ENCODE measurements at places on chromosomes 3 and 15.
A peak's percentile ranks its signal among the peaks of the same experiment; 100 is the strongest.

DNA sequence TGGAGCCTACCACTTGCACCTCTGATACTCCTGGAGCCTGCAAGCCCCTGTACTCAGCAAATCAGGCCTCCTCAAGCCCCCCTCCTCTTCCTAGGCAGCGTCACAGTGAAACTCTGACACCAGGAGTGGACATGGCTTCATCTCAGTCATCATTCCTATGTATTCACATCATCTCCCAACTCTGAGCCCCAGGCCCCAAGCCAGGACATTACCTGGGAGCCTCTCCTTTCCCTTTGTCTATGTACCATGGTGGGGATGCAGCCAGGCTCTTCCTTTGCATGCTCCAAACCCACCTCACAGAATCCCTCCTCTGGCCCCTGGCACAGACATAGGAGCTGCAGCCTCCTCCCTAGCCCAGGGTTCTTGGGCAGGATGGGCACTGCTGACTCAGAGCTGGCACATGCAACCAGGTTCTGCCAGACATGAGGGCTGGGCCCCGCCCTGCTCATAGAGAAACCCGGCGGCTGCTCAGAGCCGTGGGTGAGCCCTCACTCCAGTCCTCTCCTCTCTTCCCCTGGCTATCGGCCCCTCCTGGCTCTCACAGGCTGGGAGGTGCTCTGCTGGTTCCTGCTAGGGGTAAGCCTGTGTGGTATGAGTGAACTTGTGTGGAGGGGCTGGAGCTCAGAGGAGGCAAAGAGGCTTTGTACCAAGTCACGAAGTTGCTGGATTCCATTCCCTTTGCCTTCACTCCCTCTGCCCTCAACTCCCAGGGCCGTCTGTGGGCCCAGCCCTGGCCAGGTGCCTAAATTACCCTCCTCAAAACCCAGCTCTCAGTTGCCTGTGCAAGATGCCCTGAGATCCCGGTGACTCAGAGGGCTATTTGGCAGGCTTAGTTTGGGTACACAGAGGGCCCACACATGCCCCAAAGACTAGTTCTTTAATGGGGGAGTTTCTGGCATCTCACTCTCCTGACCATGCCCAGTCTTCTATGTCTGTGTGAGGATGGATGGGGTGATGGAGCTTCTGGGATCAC lies 1.9 kb upstream of the PLCD1 start:
- peak; percentile 51 for DNase-seq

DNA sequence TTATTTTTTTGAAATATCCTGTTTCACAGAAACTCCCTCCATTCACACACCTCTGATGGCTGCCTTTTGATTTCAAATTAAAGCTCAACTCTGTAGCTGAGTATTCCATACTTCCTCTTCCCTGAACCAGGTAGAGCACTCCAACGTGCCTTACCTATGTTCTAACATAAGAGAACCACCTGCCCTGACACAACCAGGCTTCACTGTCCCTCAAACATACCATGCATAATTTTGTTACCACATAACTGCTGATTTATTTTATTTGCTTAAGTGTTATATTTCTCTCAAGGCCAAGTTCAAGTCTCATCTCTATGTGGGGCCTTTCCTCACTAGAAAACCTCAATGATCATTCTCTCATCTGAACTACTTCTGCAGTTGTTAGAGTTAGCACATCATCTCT lies 209.7 kb downstream of the P3H2 start:
- DNase-seq: no peak

DNA sequence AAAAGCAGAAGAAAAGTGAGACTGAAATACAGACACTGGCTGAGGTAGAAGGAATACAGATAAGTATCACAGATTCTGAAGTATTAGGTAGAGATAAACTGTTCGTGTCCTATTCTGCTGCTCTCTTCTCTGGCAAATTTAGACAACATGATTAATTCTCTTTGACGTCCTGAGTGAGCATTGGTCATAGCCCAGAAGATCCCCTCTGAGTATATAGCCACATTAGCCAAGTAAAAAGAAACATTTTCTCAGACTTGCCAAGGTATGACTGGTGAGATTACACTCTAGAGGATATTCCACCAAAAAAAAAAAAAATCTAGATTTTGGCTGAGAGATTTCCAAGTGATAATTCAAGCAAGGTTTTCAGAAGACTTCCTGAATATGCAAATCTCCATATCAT lies 111.4 kb upstream of the ALCAM start:
- DNase-seq: no peak

DNA sequence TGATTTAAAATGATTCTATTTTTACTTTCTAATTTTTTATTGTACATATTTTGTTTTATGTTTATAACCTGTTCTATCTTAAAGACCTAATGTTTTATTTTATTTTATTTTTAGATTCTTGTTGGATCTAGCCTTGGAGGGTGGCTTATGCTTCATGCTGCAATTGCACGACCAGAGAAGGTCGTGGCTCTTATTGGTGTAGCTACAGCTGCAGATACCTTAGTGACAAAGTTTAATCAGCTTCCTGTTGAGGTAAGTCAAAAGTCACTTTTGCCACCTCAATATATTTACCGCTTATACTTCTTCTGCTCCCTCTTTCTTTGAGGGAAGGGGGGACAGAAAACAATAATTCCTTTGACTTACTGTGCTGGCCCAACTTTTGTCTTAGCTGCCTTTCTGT lies 8.0 kb downstream of the ABHD10 start:
- no peak for DNase-seq

GRCh38 chr15:88775776-88776175 lies 27.5 kb upstream of the ACAN start:
- no peak for DNase-seq

DNA sequence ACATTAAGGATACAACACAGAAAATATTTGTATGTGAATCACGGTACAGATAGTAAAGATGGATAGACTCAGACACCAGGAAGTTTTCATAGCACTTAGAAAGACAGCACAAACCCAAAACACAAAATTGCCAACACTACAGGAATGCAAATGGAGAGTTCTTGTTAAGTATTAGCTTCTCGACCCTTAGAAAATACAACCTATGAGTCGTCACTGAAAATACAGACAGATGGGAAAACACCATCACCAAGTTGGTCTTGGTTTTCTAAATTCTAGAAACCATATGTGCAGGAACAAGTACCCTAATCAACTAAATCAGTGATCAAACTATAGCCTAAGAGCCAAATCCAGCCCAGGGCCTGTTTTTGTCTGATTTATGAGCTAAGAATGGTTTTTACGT lies 50.7 kb downstream of the PEAK1 start:
- no peak for DNase-seq

GRCh38 chr15:82314769-82315518 lies 34.3 kb downstream of the GOLGA6L10 start:
- no peak for DNase-seq

GRCh38 chr15:80695099-80695910 lies at the start of gene ABHD17C:
ABHD17C (plus strand) TSS chr15:80695310; CDS start chr15:80695430, 120 bp downstream.
- DNase-seq: peak; percentile 14

- DNase-seq: no peak
These were observed 210.8 kb downstream of the VPS13C start for GRCh38 chr15:61849447-61849846.

DNA sequence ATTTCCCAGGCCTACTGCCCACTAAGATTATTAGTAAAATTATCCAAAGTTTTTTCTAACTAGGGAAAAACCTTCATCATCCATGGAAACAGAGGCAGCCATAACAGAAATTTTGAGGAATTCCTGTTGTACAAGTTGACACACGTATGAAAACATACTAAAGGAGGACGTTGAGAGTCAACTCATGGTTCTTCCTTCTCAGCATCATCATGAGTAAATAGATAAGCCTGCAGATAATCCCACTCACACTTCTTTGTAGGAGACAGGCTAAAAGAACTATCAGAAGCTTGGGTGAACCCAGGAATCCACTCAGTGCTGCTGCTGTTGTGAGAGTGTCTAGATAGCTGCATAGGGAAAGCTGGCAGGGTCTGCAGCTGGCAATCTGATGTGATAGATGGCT lies 694.8 kb upstream of the NR2F2 start:
- DNase-seq: no peak

GRCh38 chr3:133757701-133758567 lies 11.7 kb downstream of the TF start:
- DNase-seq: no peak

- no peak for DNase-seq
These were observed 23.8 kb downstream of the METTL6 start for GRCh38 chr3:15403495-15403894.

GRCh38 chr3:11476735-11477144 lies 167.0 kb downstream of the VGLL4 start:
- DNase-seq: no peak

- DNase-seq: peak; percentile 66
These were observed 583 bp upstream of the C3orf49 start for GRCh38 chr3:63818282-63819150.

DNA sequence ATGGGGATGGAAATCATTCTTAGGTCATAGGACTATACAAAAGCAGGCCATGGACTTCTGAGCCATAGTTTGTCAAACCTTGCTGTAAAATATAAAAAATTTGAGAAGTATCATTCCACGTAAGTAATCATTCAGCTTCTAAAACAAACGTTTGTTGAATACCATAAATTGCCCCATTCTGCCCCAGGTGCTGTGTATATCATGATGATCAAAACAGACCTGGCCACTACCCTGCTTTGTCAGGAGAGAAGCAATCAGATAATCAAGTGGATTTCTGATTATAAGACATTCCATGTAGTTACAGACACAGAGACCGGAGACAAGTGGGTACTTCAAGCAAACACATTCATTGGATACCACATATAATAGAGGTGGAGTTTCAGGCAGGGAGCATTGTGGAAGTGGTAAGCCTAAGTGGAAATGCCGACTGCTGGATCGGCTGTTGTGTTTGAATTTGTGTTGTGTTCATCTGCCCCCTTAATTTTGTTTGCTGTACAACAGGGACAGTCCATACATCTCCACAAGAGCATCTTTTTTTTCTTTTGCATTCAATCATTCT lies 61.7 kb downstream of the TGFBR2 start:
- no peak for DNase-seq

DNA sequence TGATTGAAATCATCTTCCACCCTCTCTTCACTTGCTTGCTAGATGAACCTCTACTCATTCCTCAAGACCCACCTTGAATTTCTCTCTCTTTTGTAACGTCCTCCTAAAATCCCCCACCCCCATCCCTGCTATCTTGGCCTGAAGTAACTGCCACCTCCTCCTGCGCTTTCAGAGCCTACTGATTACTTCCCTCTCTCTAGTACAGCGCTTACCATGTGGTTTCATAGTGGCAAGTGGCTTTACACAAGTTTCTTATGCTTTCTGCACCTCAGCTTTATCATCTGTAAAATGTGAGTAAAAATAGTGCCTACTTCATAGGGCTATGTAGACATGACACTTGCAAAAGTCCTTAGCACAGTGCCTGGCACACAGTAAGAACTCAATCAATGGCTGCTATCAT lies 28.7 kb upstream of the DAZL start:
- DNase-seq: no peak

GRCh38 chr15:65747265-65747664 lies 44.8 kb downstream of the DENND4A start:
- DNase-seq: no peak

DNA sequence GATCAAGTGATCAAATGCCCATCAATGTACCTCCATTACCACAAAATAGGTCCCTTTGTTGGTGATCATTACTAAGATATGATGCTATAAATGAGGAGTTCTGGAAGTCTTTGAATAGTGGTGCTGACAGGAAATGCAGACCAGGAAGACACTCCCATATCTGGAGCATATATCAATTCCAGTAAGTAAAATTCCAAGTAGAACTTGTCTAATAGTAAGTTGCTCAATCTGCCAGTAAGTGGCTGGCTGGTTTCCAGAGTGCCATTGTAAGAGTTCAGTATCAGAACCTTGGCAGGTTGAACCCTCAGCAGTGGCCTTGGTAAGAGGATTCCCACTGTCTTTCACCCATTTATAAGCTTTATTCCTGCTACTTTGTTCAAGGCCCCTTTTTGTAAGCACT lies 379.9 kb upstream of the RBMS3 start:
- DNase-seq: no peak

- DNase-seq: no peak
These were observed 44.1 kb upstream of the TBC1D23 start for GRCh38 chr3:100216713-100217112.

DNA sequence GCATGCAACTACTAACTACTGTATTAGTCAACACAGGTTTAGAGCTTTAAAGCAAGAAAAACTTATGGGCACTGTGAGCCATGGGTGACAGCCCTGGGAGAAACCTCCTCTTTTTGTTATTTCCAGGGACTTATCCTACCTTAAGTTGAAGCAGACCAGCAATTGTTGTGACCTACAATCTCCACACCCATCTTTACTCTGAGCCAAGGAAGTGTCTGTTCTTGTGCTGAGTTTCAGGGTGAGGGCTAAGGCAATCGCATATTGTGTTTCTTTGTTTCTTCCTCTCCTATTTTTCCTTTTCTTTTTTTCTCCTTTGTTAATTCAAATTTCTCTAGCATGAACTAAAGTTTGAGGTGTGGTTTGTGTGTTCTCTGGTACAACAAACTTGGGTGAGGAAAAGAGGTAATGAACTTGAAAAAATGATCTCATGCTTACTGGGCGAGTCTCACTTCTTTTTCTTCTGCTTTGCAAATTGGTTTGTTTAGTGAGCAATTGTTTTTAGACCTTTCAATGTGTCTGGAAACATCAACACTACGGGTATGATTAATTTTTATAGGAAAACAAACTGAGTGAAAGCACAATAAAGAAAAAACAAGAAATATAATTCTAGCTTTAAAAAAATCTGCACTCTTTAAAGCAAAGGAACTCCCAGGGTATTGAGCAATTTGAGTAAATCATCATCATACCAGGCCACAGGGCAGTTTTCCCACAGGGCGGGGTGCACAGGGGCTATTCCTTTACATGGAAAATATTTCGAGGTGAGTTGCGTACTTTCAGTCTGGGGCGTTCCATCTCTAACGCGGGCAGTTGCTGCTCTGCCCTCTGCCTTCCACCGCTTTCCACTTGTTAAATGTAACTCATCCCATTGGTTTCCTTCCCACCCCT lies 2.7 kb downstream of the UPK1B start:
- DNase-seq: no peak

- no peak for DNase-seq
These were observed 113.2 kb upstream of the FGF7 start for GRCh38 chr15:49309889-49310288.

DNA sequence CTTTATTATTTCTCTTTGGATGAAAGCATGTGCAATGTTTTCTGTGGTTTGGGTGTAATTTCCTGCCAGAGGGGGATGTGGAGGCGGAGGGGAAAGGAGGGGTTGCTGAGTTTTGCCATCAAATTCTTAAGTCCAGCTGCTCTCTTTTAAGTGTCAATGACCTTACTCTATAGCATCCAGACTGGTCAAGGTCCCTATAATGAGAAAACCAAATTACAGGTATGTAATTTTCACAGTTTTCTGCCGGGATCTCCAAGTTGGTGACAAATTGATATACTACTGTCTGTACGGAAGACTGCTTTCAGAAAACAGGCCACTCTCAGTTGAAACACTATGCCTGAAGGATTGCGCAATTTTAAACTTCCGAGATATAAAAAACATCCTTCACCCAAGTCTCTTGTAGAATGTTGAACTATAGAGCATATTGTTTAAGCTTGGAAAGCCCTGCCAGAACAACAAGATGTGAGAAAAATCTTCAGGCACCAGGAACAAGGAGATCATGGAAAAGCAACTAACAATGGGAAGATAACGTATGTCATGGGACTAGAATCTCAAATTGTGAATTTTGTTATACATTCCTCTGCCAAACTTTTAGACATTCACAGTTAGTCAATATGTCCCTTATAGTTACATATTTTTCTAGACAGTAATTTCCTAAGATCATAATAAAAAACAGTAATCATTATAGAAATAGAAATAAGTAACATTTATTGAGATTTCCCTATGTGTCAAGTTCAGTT lies 300.7 kb upstream of the SATB1 start:
- peak; percentile 69 for DNase-seq

All from inflammatory macrophage (primary cell).